Hematopoietic multipotent progenitor cell treated with erythropoietin and hydrocortisone succinate and interleukin-3 and kit ligand, for 15 days (in vitro differentiated cells): ENCODE measurements at places on chromosomes 7 and 10.

- DNase-seq = no peak
Measured at GRCh38 chr7:132073920-132074589, 502.2 kb downstream of the PLXNA4 start.

GRCh38 chr10:45421221-45422097, 47.4 kb downstream of the ALOX5 start:
- peak; percentile 67 for DNase-seq

GRCh38 chr10:112815269-112816032, 134.6 kb upstream of the TCF7L2 start:
- DNase-seq = no peak

DNA sequence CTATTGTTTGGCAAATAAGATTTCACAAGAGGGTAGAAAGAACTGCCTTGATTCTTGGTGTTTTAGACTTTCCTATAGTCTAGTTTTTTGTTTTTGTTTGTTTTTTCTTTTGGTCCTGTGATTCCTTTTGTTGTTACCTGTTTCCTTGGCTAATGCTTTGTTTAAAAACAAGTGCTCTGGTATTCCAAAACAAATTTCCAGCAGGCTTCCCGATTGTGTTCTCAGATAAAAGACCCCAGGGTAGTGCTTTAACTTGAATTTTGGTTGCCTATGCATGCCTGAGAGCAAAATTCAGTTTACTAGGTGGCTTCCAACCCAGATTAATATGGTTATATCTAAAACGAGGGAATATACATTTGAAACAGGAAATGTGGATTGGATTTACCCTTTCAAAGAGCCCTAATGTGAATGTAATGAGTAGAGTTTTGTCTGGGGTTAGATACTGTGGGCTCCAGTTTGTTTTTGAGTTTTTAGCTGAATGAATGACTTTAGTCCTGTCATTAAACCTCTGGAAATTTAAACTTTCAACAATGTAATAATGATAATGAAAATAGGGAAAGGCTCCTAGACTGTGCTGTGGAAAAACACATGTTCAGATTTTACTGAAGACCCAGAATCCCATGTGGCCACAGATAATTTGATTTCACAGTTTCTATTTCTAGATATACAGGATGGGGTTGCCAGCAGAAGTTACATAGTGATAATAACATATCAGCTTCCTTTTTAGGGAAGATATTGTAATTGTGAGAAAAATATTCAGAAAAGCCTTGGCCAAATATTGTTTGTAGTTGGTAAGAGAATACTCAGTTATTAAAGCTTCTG, 23.9 kb downstream of the AUTS2 start:
- no peak for DNase-seq

GRCh38 chr10:11023009-11023953, 5.6 kb downstream of the CELF2 start:
- no peak for DNase-seq

DNA sequence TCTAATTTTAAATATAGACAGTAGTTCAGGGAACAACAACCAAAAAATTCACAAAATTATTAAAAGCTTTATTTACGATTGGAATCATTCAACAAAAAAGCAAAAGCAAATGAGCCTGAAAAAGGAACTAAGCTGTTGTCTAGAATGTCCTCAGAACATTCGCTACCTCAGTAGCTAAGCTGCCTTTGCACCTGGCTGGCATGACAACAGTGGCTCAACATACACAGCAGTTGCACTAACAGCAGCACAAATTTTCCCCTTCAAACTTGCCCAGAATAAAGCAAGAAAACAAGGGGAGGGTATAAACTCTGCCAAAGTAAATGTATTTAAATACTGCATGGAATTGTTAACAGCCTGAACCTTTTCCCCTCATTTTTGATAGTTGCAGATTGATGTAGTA, 70.4 kb upstream of the GRID1 start:
- no peak for DNase-seq

DNA sequence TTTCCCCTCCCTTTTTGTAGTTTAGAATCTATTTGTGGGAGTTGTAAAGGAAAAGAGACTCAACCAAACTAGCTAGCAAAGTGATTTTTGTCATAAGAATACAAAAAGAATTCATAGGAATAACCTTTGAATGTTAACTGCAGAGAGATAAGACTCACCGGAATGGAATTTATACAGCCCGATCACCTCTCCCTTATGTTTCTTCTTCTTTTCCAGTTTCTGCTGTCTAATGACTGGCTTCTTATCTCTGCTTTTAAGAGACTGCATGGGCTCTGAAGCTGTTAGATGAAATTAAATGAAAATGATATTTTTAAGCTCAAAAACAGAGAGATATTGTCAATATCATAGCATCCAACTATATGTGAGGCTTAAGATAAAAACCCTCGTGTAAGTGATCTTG, 1095.9 kb downstream of the REEP3 start:
- DNase-seq = no peak

DNA sequence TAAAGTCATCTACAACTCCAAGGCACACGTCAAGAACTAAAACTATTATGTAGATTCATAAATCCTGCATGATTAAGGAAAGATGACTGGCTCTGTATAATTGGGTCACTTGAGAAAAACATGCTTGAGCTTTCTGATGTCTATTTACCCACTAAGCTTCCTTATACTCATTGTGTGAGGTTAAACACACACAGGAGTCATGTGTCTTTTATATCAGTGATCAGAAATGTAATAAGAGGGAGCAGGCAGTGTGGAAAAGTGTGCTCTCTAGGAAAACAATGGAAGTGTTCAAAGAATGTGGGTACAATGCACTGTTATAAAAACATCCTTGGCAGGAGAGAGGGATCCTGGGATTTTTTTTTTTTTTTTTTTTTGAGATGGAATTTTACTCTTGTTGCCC, 108.6 kb upstream of the ARID5B start:
- DNase-seq = no peak

- DNase-seq = no peak
Measured at GRCh38 chr7:107233-107632, 85.1 kb upstream of the FAM20C start.

- DNase-seq = no peak
Measured at GRCh38 chr10:129416956-129417765, 49.9 kb upstream of the MGMT start.

GRCh38 chr7:140062528-140063299, at the start of gene PARP12:
TSS of gene PARP12 (minus strand) at chr7:140062951. CDS start at chr7:140062847, 104 bp downstream.
- DNase-seq = peak; percentile 92

DNA sequence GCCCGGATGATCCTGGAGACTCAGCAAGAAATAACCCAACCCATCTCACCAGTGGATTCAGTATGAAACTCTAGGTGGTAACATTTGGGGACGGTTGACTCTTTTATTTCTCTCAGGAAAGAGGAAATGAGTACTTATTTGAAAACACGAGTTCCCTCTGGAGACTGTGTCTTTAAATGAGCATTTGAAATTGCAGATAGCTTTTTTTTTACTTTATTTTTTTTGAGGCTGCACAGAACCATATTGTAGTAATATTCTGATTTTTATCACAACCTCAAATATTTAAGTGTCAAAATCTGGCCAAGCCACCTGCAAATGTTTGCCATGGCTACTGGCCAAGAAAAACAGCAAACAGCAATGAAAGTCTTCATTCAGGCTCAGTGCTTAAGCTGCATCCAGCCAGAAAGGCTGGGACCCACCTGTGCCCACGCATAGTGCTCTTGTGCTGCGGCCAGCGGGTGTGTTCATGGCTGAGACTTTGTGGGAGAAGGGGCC, 160.8 kb downstream of the CREB5 start:
- DNase-seq = no peak

GRCh38 chr10:93077860-93078337, 4.2 kb downstream of the CYP26A1 start:
- DNase-seq = no peak

DNA sequence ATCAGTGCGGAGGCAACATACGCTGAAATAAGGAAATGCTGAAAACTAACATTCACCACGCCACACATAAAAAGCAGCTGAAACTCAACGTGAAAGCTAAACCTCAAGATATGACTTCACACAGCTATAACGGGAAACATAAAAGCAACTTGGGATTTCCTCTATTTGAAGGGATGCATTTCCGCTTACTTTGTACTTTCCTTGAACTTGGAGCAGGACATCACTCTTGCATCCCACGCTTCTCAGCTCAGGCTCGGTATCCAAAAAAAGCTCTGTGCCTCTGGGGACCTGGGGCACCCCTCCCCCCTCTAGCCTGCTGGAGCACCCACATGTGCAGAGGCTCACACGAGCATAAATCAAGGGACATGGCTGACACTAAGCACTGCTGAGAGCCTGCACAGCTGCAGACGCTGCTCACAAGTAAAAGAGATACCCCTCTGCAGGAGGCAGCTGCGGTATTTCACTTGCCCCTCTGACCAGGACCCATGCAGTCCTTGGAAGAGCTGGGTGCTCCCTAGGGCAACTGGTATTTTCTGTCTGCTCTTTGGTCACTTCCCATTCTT, 34.2 kb downstream of the PARD3 start:
- DNase-seq = no peak

GRCh38 chr7:129792721-129793120, 160.0 kb downstream of the UBE2H start:
- DNase-seq = no peak

DNA sequence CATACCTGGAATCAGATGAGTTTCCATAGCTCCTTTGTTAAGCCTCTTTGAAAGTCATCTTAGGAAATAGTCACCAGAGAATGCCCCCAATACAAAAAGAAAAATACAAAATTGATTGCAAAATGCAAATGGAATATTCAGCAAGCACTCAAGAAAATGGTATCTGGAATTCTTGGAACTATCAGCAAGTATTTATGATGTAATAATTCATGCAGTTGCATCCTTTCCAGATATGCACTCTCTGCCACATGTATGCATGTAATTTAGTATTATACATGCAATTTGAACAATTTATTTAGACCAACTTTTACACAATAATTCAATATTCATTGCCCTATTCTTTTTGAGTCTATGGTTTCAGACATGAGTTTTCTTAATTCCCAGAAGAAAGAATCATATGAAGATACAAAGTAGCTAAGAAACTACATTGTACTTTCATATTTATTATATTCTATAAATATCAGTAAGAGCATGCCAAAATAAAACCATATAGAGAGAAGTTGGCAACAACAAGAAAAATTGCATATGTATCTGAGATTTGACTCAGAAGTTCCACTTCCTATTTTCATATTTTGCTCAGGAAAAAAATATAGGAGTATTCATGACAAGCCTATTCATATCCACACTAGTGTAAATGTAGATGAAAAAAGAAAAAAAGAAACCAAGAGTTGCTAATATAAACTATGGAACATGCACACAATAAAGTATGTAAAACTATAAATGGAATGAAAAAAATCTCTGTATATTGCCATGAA, 338.5 kb downstream of the SEMA3D start:
- DNase-seq = no peak

- DNase-seq = no peak
Measured at GRCh38 chr7:44143646-44144250, 2.6 kb upstream of the MYL7 start.

GRCh38 chr10:98134117-98134430, 383 bp upstream of the R3HCC1L start:
- DNase-seq = no peak

DNA sequence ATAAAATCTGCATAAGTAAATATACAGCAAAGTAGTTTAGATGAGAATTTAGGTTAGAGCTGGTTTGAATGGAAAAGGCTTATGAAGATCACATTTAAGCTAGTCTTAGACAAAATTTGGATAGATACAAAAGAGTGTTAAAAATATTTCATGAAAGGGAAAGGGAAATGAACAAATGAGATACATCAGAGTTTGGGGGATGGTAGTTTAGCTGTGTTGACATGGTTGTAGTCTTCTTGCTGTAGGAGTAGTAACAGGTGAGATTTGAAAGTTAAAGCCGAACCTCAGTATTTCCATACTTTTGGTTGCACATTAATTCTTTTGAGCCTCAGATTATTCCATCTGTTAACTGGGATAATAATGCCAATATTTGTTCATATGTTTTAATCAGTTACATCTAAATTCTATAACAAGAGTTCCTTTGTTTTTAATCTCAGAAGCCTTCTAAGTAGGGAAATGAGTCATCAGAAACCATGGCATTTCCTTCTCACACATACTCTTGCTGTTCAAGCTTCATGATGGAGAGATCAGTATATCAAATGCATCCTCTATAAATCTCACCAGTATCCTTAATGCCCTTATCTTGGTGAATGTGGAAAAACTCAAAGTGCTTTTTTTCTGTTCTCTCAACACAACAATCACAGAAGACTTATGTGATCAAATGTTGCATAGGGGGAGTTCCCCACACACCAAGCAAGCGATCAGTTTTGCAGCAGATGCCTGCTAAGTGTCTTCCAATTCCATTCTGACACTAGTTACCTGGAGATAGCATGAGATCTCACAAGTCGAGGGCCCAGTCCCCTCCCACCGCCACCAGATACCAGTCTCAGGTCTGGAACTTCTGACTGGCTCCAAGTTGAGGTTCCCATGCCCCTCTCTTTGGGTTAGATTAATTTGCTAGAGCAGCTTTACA, 84.7 kb downstream of the MAPK8 start:
- no peak for DNase-seq

DNA sequence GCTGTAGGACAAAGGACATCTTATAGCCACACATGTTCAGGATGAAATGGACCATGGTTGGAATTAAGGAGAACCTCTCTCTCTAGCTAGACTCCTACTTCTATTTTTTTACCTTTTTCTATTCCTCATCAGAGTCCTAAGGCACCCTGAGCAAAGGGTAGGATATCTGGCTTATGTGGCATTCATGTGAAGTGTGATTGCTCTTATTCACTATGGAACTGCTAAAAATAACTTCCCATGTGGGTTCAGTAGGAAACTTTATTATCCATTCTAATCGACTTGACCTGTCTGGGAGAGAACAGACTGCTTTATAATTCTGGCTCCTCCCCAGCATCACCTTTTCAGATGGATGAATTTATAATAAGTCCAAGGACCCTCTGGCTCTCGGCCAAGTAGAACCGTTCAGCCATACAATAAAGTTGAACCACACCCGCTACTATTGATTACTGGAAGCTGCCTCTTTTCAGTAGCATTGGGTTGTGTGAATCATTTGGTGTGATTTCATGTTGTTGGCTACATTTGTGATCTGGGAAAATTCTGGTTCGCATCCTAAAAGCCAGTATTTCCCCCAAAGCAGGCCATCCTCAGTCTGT, 117.5 kb downstream of the NRF1 start:
- DNase-seq = no peak

- DNase-seq = no peak
Measured at GRCh38 chr7:50507898-50508470, 57.2 kb downstream of the DDC start.

DNA sequence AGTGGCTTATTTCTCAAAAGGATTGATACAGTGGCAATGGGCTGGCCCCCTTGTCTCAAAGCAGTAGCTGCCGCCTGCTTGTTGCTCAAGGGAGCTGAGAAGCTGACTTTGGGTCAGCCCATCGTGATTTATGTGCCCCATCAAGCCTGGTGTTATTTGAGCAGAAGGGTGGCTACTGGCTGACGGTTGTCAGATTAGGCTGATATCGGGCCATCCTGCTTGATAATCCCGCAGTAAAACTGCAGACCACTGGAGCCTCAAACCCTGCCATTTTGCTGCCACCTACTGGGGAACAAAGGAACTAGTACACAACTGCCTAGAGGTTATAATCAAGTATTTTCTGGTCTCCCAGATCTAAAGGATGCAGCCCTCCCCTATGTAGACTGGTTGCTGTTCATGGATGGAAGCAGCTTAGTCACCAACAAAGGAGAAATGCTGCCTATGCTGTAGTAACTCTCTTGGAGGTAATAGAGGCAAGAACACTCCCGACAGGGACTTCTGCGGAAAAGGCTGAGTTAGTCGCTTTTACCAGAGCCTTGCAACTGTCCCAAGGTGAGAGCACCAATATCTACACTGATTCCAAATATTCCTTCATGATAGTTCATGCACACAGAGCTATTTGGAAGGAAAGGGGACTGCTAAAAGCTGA, 65.9 kb upstream of the ZNF92 start:
- DNase-seq = peak; percentile 22

GRCh38 chr10:127552446-127552845, 3.3 kb downstream of the NPS start:
- DNase-seq = no peak
